ENCODE measurements at places on chromosomes 11 and 22.

DNA sequence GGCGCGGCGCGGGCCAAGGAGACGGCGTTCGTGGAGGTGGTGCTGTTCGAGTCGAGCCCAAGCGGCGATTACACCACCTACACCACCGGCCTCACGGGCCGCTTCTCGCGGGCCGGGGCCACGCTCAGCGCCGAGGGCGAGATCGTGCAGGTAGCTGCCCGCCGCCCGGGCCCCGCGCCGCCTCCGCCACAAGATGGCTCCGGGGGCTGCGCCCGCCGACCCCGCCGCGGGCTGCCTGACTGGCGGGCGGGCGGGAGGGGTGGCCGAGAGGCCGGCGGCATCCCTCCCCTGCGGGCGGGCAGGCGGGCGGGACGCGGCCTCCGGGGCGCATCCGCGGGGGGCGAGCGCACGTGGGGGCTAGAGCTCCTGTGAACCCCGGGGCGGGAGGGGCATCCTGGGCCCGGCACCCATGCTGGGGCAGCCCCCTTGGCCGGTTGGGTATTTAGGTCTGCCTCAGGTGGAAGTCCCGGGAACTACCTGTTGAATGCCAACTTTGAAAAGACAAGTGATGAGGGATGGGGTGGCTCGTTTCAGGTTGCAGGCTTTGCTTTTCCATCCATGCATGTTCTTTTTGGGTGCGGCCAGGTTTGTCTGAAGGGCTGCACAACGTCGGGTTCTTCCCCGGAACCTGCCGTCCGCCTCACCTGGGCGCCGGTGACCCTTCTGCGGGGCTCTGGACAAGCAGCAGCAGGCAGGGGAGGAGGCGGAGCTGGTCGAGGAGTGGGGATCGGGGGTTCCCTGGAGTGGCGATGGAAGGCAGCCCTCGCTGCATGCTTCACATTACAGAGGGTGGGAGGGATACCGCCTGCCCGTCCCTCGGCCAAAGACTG lies 760 bp downstream of the ZNRF3 start:
- peak; percentile 73 for DNase-seq

DNA sequence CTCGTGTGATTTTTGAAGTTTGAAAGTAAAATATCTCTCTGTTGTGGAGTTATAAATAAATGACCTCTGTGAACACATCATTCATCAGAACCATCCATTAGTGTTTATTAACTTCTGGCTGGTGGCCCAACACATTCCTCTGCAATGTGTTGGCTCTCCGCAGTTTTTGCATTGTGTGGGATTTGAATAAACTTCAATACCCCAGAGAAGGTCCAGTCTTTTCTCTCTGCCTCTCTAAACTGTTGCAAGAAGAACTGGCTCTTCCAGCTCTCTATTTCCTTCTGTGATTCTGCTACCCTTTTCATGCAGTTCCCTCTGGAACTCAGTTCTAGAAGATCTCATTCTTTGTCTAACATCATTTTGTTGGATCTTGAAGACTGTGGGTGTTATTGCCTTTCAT lies 125.0 kb upstream of the ARHGAP42 start:
- DNase-seq: no peak

DNA sequence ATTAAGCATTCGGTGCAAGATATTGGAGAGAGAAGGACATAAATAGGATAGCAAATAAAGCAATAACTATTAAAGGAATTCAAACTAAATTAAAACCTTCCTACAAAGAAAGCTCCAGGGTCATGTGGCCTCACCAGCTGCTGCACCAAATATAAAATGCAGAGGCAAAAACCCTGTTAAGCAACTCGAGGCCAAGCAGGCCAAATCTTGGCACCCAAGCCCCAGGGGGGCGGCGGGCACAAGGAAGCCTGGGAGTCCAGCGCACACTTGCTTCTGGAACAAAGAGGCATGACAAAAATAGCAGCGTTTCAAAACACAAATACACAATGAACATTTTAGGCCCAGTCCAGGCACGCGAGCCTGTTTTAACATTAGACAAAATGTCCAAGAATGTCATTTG lies 20.8 kb downstream of the KRTAP5-6 start:
- no peak for DNase-seq

DNA sequence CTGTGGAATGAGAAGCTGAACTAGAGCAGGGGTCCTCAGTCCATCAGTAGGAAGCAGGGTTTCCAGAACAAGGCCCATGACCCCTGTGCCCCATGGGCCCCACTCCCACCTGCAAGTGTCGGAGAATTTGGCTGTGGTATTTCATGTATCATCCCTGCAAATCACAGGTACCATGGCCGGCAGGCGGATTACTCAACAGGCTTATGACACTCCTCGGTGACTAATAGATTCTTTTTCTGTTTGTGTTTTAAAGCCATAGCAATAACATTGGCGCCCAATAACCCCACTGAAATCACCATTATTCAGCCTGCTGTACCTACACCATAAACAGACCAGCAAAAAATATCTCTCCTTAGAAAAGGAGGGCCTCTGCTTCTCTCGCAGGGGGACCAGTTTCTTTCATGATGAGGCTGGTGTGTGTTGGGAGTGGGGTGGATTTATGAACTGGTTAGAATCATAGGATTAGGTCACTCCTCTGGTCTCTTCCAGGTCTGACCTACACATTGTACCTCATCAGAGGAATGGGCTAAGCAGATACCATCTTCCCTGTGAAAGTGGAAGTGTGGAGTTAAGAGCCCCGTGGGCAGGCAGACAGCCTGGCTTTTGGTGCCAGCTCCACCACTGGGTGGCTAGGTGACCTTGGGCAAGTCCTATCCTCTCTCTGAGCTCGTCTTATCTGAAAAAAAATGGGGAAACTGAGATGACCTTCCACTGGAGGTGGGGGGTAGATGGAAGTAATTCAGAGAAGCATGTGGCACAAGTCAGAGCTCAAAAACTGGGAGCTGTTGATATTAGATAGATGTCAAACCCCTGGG lies 60.2 kb upstream of the WNT11 start:
- DNase-seq: no peak

- DNase-seq: no peak
Measured at GRCh38 chr11:47124675-47125074, 52.0 kb downstream of the ARFGAP2 start.

DNA sequence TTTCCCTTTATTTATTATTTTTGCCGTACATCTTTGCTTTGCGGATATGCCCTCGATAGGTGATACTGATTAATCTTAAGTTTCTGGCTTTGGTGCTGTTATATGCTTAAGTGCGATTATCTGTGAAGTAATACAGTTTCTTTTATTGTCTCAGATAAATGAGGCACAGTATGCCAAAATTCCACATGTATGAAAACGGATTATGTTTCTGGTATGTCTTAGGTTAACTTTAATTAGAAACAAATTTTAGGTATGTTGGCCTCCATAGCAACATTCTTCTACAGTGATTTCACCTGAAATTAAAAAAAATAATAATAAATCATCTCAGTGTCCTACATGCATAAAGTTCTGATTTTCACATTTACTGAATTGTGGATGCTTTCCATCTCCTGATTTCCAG lies 119.2 kb downstream of the ARHGAP42 start:
- DNase-seq: no peak
